Skin of body (tissue), 3 donors: ENCODE measurements at places on chromosomes 12 and 14. TPM values are rescaled to one million over a fixed set of nuclear protein-coding genes. Genes with fewer than 3 reads are reported as not detected.

- DNase-seq, result no peak
These were observed 219.6 kb downstream of the CCDC91 start for GRCh38 chr12:28409892-28410291.

GRCh38 chr14:38500125-38500524, 244.2 kb upstream of the CLEC14A start:
- no peak for DNase-seq

- DNase-seq, result no peak
These were observed 15.0 kb upstream of the TMEM119 start for GRCh38 chr12:108612788-108613282.

DNA sequence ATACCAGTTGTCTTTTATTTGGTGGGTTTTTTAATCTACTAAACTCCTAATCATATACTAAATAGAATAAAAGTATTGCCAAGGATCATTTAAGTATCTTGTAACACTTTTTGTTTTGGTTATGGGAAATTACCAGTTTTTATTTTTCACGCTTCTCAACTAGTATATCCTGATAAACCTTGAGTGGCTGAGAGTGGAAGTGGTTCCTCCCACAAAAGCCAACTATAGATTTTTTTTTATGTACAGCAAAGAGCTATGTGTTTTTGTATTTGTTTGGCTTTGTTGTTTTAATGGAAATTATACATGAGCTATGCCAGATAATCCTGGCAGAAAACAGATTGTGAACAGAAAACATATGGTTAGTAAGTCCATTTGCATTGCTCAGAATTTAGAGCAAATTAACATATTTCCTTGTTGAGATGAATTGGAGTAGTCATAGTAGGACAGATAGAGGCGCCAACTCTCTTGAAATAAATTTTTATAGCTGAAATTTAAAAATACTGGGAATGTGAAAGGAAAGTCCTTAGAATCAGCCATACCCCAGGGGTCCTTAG, 60.9 kb upstream of the PSMA6 start:
- DNase-seq, result peak; percentile 61

DNA sequence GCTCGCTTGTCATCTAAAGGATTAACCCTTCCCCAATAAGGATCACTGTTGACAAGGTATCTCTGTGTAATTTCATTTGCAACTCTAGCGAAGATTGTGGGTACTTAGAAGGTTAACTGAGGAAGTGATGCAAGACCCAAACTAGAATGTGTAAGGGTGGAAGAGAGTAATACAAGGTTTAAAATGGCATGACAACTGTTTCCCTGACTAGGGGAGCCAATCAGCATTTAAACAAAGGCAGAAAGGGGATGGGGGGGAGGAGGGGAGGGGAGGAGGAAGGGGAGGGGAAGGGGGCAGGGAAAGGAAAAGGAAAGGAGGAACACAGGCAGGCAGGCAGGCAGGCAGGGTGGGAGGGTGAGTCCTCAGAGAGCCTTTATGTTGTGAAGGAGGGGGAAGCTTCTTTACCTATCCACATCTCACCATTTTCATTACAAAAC, 31.1 kb downstream of the NRDE2 start:
- no peak for DNase-seq

DNA sequence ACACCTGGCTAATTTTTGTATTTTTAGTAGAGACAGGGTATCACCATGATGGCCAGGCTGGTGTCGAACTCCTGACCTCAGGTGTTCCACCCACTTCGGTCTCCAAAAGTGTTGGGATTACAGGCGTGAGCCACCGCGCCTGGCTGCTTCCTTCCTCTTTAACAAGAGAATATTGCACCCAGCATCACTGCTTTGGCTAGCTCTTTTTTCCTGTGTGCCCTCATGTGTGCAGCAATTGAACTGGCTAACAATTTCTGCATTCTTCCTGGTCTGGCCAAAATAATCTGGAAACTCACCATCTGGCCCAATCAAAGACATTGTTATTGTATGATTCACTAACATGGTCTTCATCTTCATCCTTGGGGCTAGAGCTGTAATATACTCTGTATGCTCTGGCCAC, 2.7 kb upstream of the ASB8 start:
- DNase-seq, result no peak

The INHBC gene
- total RNA-seq, result not detected

The TMCC3 gene
- total RNA-seq, result 9.8 TPM

- no peak for DNase-seq
These were observed 4.0 kb downstream of the FAM222A start for GRCh38 chr12:109717390-109718357.

DNA sequence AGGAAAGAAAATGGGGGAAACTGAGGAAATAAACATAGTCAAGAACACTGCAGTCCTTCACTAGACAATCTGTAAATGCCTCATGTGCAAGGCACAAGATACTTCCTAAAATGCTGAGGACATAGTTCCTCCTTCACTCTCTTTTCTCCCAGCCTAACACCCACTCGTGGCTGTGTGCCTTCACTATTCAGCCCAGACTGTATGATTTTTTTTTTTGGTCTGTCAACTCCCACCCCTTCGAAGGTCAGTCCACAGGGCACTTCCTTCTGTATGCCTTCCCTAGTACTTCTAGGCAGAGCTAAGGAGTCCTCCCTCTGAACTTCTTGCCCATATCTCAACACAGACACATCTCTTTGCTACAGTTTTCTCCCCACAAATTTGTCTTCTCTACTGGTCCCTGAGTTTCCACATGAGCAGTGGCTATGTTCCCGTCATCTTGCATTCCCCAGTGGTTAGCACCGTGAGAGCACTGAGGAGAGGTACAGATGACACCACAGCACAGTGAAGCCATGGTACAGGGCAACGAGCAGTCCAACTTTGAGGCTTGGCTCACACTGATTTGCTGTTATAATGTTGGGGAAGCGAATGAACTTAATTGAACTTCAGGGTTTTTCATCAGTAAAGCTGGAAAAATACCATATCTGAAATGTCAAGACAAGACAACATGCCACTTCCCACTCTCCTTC, 24.1 kb upstream of the SYCP3 start:
- no peak for DNase-seq

DNA sequence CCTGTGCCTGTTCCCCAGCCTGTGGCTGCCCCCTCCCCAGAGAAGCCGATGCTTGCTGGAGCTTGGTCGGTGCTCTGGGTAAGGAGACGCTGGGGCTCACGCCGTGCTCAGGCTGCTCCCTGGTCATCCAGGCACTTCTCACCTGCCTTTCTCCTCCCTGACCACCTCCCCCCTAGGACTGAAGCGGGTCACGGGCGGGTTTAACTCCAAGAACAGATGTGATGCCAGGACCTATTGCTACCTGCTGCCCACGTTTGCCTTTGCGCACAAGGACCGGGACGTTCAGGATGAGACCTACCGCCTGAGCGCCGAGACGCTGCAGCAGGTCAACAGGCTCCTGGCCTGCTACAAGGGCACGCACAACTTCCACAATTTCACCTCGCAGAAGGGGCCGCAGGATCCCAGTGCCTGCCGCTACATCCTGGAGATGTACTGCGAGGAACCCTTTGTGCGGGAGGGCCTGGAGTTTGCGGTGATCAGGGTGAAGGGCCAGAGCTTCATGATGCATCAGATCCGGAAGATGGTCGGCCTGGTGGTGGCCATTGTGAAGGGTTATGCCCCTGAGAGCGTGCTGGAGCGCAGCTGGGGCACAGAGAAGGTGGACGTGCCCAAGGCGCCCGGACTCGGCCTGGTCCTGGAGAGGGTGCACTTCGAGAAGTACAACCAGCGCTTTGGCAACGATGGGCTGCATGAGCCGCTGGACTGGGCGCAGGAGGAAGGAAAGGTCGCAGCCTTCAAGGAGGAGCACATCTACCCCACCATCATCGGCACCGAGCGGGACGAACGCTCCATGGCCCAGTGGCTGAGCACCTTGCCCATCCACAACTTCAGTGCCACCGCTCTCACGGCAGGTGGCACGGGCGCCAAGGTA, 8.4 kb upstream of the EP400 start:
- DNase-seq, result no peak

The SLC25A21 gene
- 1.8 TPM for total RNA-seq

GRCh38 chr14:80364274-80364673, 153.0 kb upstream of the DIO2 start:
- DNase-seq, result no peak

The KRT2 gene
- 12.1 TPM for total RNA-seq

GRCh38 chr12:30218073-30218472, 434.3 kb upstream of the TMTC1 start:
- no peak for DNase-seq

The ENDOU gene
- 20.8 TPM for total RNA-seq

- peak; percentile 92 for DNase-seq
These were observed 47.7 kb downstream of the MVK start for GRCh38 chr12:109621211-109621694.

The ARHGEF40 gene
- 37.2 TPM for total RNA-seq

The LTB4R gene
- total RNA-seq, result 8.6 TPM
